ENCODE measurements at places on chromosomes 11 and 22. TPM values are rescaled to one million over a fixed set of nuclear protein-coding genes. Genes with fewer than 3 reads are reported as not detected.

The POLR2F gene
- polyA plus RNA-seq, result 62.8 TPM

The KCNJ11 gene
- polyA plus RNA-seq, result 5.4 TPM

The ANGPTL5 gene
- 0.06 TPM for polyA plus RNA-seq

The SAA1 gene
- not detected for polyA plus RNA-seq

The APOL4 gene
- polyA plus RNA-seq, result 7.8 TPM

The CRYBB2 gene
- 0.12 TPM for polyA plus RNA-seq

The SYT7 gene
- polyA plus RNA-seq, result 12.1 TPM

The DKK3 gene
- polyA plus RNA-seq, result 31.4 TPM

The P2RX6 gene
- 1.4 TPM for polyA plus RNA-seq

The ARHGAP20 gene
- 2.2 TPM for polyA plus RNA-seq

The LDHAL6A gene
- polyA plus RNA-seq, result 0.33 TPM

The AHNAK gene
- polyA plus RNA-seq, result 134 TPM

The RBMXL2 gene
- polyA plus RNA-seq, result 0.45 TPM

The SLC25A18 gene
- 0.46 TPM for polyA plus RNA-seq

The OR52I1 gene
- polyA plus RNA-seq, result 0.03 TPM

The OR4A16 gene
- 0.04 TPM for polyA plus RNA-seq

The DDX6 gene
- polyA plus RNA-seq, result 71.9 TPM

The ST14 gene
- 164 TPM for polyA plus RNA-seq

The OR10A6 gene
- polyA plus RNA-seq, result 0.06 TPM

The YAP1 gene
- polyA plus RNA-seq, result 74.3 TPM

The TPH1 gene
- 16.1 TPM for polyA plus RNA-seq

The MAPK8IP2 gene
- polyA plus RNA-seq, result 5.4 TPM

The EWSR1 gene
- polyA plus RNA-seq, result 276 TPM

The CERK gene
- 82.3 TPM for polyA plus RNA-seq

The MS4A14 gene
- 1.6 TPM for polyA plus RNA-seq

The TSSK2 gene
- polyA plus RNA-seq, result not detected

The ZP1 gene
- polyA plus RNA-seq, result 0.07 TPM

The KCNQ1OT1 gene
- 2.8 TPM for polyA plus RNA-seq

The PIWIL4 gene
- 16.0 TPM for polyA plus RNA-seq

The C22orf23 gene
- polyA plus RNA-seq, result 0.73 TPM

The NTM gene
- 17.2 TPM for polyA plus RNA-seq

The XRRA1 gene
- 17.3 TPM for polyA plus RNA-seq

The DNAJB7 gene
- 2.5 TPM for polyA plus RNA-seq

The MEI1 gene
- 4.4 TPM for polyA plus RNA-seq

The CCDC34 gene
- polyA plus RNA-seq, result 29.4 TPM

The TCN1 gene
- polyA plus RNA-seq, result 0.37 TPM

The MRGPRX3 gene
- polyA plus RNA-seq, result not detected

The SLN gene
- polyA plus RNA-seq, result 6.1 TPM

The GRAMD1B gene
- 51.5 TPM for polyA plus RNA-seq

The RNF121 gene
- polyA plus RNA-seq, result 42.9 TPM

The OR6T1 gene
- not detected for polyA plus RNA-seq

The CHRM4 gene
- polyA plus RNA-seq, result 7.1 TPM

The PPP2R1B gene
- polyA plus RNA-seq, result 34.5 TPM
